Activated CD4-positive, alpha-beta T cell treated with anti-CD3 and anti-CD28 coated beads for 1 hour (primary cell): ENCODE measurements at places on chromosomes 12 and 14.

- peak; percentile 39 for DNase-seq
These were observed 6.6 kb downstream of the BRF1 start for GRCh38 chr14:105294142-105294597.

DNA sequence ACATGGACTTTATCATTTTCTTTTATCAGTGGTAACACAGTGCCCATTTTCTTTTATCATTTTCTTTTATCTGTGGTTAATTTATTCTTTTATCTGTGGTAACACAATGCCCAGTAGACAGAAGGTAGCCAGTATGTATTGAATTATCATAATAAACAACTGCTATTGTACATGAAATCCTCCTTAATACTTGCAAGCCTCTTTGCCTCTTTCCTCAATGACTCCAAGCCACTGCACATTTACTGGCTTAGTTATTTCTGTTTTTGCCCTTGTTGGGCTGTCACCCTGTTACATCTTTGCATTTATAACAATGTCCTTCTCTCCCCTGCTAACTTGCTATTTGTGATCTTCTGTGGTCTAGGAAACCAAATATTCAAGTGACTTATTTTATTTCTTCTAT, 345.0 kb downstream of the ATP23 start:
- DNase-seq: no peak

DNA sequence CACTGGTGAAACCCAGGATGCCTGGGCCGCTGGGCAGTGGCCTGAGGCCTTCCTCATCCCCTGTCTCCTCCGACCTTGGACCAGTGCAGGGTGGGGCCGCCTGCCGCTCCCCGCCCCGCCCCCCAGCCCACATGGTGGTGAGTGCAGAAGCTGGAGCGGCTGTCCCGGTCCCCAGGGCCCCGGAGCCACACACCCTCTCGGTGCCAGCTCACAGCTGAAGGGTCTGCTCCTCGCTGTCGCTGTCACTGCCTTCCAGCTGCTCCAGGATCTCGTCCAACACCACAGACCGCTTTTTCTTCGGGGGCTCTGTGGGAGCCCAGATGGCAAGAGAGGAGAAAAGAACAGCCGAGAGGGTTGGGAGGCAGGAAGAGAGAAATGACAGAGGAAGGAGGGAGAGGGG, 143.1 kb downstream of the RBM19 start:
- DNase-seq: no peak

DNA sequence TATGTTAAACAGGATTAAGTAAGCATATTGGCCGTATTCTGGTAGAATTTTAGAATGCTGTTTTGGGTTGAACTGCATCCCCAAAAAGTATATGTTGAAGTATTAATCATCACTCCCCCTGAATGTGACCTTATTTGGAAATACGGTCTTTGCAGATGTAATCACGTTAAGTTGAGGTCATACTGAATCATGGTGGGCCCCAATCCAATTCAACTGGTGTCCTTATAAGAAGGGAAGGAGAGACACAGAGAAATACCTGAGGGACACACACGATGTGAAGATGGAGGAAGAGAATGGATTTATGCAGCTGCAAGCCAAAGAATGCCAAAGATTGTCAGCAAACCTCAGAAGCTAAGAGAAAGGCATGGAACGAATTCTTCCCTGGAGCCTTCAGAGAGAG, 268.6 kb downstream of the ITPR2 start:
- no peak for DNase-seq

GRCh38 chr12:115049614-115050013, 365.6 kb upstream of the TBX3 start:
- no peak for DNase-seq

DNA sequence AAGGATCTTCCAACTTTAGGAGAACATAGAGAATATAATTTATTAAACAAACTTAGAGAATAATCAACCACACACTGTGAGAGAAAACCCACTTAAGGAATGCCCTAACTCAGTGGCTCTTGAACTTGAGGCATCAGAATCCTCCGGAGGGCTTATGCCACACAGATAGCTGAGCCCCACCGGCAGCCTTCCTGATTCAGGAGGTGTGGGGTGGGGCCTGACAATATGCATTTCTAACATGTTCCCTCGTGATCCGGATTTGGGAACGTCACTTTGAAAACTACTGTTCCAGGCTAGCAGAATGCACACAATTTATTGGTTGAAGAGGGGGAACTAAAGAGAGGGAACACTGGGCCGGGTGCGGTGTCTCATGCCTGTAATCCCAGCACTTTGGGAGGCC, 2.0 kb upstream of the SOAT2 start:
- DNase-seq: no peak

DNA sequence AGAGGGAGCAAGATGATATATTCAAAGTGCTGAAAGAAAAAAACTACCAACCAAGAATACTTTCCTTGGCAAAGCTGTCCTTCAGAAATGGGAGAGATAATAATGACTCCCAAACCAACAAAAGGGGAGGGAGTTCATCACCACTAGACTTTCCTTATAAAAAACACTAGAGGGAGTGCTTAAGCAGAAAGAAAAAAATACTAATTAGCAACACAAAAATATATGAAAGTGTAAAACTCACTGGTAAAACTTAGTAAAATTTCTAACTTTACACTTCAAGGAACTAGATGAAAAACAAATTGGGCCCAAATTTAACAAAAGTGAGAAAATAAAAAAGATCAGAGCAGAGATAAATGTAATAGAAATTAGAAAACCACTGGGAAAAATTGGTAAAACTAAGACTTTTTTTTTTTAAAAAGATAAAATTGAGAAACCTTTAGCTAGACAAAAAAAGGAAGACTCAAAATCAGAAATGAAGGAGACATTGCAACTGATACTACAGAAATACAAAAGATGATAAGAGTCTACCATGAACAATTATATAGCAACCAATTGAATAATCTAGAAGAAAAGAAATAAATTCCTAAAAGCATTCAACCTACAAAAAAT, 60.4 kb upstream of the FAR2 start:
- no peak for DNase-seq

DNA sequence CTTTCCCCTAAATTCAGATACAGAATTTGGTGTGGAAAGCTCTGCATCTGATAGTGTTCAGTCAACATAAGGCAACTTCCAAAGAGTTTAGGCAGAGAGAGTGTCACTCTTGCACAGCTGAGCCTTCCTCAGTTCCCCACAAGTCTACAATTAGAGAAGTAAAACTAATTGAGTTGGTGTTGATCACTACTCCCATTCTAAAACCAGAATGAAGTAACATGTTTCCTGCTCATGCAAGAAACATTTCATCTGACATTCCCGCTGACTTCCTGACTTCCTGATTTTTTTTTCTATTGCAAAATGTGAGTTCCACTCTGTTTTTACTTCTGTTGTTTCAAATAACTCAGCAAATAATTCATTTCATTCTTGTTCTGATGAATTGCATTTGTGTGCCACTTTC, 271.0 kb downstream of the ALG10B start:
- no peak for DNase-seq

- no peak for DNase-seq
These were observed 3.3 kb downstream of the CD63 start for GRCh38 chr12:55725556-55725955.

DNA sequence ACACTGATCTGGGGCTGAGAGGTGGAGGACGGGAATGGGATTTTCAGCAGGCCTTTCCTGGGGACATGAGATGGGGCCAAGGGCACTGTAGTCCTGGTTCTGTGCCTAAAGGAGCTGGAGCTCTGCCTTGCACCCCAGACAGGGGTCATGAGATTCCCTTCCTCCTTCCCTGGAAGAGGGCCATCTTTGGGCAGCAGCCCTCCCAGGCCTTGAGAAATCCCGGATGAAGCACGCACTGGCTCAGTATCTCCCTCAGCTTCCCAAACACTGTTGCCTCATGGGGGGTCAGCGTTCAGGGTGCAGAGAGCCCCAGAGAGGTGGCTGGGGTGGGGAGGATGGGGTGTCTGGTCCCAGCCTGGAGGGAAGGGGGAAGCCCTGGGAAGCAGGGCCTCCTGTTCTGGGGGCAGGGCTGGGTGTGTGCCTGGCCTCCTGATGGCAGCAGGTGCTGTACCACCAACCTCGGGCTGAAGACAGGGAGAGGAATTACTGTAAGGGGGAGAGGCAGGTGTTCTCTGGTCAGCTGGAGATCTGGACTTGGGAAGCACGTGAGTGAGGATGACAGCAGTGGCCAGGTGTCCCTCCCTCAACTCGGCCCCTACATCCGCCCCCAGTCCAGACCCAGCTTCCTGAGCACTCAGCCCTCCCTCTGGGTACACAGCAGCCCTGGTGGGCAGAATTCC, 8.4 kb upstream of the NR4A1 start:
- DNase-seq: no peak

GRCh38 chr12:58081488-58081887, 140.1 kb downstream of the ATP23 start:
- no peak for DNase-seq

GRCh38 chr14:94458558-94459205, 6.1 kb upstream of the SERPINA11 start:
- no peak for DNase-seq

- DNase-seq: no peak
These were observed at the start of gene SLC24A4 for GRCh38 chr14:92323011-92323915. TSS of gene SLC24A4 (plus strand) at chr14:92323165. CDS start at chr14:92323831, 666 bp downstream.

GRCh38 chr12:91108196-91108755, 3.0 kb downstream of the LUM start:
- DNase-seq: no peak

DNA sequence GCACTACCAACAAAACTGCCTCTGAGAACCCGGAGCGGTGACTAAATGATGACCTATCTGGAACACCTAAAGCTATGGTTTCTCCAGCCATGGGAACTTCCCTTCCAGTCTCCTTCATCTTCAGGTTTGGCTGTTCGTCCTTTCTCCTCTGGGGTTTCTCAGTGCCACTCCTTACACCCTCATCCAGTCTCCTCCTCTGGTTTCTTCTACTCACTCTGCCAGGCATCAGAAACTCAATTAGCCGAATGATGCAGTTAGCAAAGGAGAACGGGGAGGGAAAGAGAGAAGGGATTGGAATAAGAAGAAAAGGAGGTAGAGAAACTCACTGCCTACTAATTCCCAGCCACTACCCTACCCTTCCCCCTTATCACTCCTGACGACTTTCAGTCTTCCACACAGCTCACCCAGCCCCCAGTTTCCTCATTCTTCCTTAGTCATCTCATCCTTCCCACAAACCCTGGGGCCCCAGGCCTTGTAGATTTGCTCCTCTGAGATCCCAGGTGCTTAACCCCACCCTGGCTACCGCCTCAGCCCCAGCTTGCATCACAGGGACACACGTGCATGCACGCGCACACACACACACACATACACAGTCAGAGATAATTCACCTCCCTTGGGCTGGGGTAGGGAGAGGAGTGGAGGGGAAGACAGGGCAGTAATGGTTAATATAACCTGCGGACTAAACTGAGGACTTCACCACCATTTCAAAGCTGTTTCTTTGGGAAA, 13.0 kb downstream of the FGD6 start:
- no peak for DNase-seq

DNA sequence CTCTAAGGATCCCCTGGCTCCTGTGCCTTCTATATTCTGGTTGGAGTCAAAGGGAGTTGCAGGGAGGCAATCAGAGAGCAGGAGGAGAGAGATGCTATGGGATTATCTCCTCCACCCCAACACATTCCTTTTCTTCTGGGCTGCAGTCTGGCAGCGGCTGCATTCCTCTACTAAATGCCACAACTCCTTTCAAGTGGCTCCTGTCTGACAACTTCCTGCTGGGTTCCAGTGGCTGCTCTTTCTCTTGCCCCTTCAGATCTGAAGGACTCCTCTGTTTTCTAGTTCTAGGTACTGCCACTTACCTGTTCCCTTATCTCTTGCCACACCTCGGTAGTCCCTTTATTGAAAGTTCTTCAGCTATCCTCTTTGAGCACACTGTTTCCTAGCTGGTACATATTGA, 425.0 kb downstream of the SNAPC1 start:
- no peak for DNase-seq

DNA sequence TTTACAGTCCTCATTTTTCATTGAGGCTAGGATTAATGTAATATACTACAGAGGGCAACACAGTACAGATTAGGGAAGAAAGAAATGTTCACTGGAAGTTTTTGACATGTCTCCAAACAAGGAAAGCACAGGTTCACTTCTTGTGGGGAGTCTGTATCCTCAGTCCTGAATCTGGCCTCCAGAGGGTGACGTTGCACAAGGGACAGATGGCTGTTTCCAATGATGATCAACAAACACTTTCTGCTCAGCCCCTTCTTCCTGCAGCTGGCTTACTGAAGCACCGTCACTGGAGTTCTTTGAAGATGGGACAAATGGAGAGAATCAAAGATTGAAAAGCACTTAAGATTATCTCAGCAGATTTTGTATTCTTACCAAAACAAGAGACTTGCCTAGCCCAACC, 123.3 kb upstream of the OR4E1 start:
- DNase-seq: no peak

DNA sequence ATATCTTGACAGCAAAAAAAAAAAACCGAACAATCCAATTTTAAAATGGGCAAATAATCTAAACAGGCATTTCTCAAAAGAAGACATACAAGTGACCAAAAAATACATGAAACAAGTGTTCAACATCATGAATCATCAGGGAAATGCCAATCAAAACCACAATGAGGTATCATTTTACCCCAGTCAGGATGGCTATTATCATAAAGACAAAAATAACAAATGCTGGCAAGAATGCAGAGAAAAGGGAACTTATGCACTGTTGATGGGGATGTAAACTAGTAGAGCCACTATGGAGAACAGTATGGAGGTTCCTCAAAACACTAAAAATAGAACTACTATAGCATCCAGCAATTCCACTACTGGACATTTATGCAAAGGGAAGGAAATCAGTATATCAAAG, 448.2 kb downstream of the RGS6 start:
- DNase-seq: no peak

DNA sequence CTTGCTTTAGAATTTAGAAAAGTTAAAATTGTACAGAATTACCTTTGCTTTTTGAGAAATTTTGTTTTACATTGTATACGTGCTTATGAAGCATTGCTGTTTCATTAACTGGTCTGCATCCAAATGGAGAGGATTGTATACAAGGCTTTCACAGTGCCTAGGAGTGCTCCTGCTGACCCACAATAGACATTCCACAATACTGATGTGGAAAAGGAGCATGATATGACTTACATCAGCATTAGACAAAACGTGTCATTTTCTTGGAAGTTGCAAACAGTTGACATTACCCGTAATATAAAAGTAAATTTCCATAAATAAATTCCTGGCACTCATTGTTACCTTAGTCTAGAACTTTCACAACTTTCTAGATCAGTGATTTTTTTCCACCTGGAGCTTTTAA, 1.9 kb downstream of the PRKD1 start:
- no peak for DNase-seq

DNA sequence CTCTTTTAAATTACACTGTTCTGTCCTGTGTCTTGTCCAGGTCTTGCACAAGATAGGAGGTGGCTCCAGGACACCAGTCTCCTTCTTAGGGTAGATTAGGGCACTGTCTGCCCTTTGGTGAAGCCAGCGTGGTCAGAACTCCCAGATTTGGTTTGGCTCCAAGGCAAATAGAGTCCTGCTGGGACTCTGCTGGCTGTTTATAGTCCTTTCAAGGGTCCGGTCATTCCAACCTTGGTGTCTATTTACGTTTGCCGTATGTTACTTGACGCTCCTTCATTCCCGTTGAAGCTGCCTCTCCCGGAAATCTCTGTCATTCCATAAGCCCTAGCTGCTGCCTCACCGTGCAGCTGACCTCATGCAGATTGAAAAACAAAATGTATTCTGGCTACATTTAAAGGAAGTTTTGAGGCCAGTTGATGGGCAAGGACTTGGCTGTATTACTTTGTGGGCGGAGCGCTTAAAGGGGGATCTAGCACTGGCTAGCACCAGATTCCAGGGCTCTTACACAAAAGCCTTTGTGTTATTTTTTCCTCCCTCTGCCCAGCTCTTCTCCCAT, 180.6 kb downstream of the AKAP6 start:
- DNase-seq: no peak
